ENCODE measurements at places on chromosomes 12 and 14.

DNA sequence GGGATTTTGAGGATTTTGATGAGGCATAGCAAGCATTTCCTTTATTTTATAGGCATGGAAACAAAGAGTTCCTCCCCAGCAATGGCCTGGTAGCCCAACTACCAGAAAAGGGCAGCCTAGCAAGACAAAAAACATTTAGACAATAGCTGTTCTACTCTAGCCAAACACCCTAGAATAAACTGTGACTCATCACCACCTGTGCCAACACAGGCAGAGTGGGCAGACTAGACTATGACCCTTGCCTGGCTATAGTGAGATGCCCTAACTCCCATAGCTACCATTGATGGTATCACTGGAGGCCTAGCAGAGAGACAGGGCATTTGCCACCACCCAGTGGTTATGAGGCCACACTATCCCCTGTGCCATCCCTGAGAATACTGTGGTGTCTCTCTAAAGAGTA is 15.5 kb upstream of the CCER1 start:
- DNase-seq = no peak

DNA sequence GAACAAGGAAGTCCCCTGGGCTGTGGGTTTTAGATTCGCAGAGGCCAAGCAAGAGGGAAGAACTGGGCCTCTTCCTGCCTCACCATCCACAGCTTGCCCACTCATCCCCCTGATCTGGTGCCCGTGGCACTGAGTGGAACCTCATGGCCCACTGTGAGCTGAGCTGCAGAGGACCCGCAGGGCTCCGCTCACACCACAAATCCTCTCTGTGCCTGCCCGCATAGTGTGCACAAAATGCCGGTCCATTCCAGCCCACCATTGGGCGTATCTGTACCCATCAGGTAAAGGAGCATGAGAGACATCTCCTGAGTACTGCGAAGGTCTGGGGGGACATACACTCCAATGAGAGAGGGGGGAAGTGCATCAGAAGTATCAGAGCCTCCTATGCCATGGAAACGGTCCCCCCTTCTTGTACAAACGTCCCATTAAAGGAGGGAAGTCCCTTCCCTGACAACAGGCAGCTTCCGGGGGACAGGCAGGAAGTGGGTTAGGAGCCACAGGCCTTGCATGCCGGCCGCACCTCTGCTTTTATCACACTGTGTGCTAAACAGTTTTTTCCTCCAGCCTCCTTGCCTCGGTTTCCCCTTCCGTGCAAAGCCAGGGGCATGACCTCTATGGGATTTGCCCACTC is 309.4 kb upstream of the DIO3 start:
- DNase-seq = peak; percentile 10

DNA sequence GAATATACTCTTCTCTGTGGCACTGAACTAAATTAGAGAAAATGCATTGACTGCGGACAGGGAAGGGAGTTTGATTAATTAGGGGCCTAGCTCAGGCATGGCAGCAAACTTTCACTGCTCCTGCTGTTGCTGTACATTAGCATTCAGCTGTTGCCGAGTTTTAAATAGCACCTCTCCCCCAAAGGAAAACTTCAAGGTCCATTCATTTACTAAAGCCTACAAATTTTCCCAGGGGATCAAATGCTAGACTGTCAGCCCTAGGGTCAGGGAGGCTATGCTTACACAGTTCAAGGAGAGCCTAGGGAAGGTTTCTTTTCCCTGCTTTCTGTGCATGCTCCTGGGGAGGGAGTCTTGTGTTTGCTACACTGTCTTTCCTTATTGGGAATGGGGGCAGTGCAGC is 60.0 kb upstream of the GZMB start:
- no peak for DNase-seq

- DNase-seq = no peak
Measured at GRCh38 chr14:92846162-92846897, 52.2 kb downstream of the GOLGA5 start.

DNA sequence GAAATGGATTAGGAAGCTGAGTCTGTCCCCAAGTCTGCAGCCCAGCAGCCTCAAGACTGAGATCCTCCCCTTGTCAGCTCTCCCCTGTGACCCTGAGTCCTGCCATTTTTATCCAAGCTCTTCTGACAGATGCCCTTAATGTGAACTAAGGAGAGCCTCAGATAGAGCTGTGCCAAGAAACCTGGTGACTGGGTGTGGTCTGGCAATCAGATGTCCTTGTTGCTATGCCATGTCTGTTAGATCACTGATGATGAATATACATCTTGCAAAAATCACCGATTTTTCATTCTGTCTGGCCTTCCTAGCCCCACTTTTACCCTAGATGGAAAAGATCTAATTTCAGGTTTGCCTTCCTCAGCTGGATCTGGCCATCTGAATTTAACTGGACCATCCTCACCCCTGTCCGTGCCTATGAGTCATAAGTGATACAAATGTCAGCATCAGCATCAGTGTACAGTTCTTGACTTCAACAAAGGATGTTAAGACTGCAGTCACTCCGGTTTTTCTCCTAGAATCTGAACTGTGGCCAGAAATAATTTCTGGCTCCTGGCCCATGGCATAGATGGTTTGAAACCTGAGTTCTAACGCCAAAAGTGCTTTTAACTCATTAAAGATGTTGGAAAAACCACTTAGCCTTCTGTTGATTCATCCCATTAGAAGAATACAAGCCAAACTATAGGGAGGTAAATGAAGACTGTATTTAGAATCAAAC is 61.2 kb upstream of the GRIP1 start:
- no peak for DNase-seq

DNA sequence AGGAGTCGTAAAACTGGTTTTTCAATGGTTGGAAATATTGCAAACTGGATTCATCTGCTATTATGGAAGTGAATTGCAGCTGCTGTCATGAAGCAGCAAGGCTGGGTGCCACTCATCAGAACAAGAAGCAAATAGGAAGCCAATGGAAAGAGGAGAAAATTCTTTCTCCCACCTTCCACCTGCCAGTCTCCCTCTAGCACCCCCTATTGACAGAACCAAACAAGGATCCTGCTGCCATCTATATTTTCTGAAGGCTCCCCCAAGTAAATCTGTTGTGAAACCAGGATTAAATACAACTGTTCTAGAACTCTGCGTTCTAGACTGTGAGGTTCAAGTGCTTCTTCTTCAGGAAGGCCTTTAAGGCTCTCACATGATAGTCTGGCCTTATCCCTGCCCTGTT is 286.6 kb downstream of the AACS start:
- no peak for DNase-seq

DNA sequence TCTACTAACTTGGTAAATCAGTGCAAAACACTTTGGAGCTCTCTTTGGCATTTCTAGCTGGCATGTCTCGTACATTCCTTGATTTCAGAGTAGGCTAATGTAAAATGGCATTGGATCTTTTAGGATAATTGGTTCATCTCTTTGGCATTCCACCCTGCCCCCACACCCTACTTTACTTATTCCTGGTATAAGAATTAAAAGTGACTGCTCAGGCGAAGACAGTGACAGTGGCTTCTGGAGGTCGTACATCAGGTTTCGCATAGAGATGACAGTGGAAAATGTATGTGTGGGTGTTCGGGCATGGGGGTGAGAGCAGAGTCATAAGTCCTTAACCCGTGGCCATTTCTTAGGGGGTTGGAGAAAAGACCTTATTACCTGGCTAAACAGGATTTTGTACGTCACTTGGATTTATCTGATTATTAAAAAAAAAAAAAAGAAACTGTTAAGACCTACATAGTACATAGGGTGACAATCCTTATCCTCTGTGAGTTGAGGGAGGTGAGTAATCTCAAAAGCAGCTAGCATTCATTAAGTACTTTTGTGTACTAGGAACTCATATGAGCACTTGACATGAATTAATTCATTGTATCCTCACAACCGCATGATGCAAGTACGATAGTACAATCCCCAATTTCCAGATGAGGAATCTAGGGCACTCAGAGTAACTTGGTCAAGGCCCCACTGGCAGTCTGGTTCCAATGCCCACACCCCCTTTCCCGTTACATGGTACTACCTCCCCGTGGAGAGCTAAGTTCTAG is 22.4 kb upstream of the KCNK13 start:
- DNase-seq = no peak
